Right kidney (tissue), 9 donors: ENCODE measurements at places on chromosomes 16 and 17.

GRCh38 chr17:13395346-13395745 is 206.4 kb downstream of the HS3ST3A1 start:
- no peak for DNase-seq

- DNase-seq, result no peak
Measured at GRCh38 chr16:8964462-8964861, 756 bp upstream of the USP7 start.

DNA sequence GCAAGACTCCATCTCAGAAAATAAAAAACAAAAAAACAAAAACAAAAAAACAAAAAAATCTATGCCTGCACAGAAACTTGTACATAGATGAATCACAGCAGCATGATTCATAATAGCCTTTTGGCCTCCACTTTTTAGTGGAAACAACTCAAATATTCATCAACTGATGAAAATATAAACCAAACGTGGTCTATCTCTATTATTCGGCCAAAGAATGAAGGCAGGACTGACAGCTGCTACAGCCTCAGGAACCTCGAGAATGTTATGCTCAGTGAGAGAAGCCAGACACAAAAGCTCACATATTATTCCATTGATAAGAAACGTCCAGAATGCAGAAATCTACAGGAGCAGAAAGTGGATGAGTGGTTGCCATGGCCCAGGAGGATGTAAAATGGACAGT is 19.8 kb downstream of the PPL start:
- DNase-seq, result no peak

DNA sequence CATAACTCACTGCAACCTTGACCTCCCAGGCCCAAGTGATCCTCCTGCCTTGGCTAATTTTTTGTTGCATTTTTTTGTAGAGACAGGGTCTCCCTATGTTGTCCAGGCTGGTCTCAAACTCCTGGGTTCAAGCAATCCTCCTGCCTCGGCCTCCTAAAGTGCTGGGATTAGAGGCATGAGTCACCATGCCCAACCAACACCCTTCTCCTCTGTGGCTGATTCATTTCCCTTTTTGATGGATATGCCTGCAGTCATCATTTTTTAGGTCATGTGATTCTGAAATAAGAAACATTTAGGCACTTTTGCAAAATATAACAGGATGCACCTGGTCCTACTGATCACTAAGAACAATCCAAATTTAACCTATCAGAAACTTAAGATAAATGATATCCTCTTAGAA is 44.0 kb upstream of the YPEL2 start:
- no peak for DNase-seq

DNA sequence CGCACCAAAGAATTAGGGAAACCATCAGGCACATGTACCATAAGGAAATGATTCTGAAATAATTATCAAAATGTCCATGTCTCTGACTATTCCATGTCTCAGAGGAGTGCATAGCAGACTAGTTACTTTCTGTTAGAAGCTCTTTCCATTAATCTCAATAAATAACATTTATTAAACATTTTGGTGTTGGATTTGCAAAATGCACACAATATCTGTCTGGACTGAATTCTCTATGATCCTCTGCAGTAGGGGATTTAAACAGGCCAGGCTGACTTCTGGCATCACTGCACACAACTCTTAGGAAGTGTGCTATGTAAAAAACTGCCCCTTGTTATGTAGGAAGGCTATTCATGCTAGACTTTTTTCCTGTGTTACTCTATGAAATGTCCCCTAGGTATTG is 283.3 kb upstream of the CDH5 start:
- no peak for DNase-seq

DNA sequence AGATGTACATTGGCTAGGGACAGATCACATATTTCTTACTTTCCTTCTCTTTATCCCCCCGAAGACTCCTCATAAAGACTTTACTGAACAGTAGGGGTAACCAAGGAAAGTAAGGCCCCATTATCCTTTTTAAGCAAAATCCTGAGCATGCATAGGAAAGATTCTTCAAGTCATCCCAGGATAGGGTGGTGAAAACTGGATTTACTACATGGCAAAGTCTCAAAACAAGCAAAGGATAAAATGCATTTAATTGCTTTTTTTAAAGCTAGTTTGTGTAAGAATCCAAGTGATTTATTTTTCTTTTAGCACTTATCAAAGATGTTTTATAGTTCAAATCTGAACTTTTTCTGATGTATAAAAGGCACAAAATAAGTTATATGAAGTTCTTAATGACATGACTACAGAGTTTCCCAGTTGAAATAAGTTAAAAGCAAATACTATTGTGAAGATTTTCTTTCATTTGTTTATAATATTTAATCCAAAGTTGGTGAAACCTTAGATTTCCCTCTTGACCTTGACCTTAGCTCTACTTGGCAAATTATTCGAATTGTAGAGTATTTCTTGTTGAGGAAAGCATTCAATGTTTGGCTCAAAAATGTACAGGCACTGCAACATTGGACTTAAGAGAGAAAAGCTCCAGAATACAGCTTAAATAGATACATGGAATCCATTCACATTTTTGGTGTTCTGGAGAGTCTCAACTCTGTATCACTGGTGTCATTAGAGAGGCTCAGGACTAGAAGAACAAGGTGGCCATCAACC is 104.3 kb downstream of the ABCA8 start:
- no peak for DNase-seq

GRCh38 chr16:22425036-22425801 is 50.8 kb upstream of the CDR2 start:
- DNase-seq, result no peak

GRCh38 chr17:81422776-81423697 is 27.8 kb downstream of the BAHCC1 start:
- no peak for DNase-seq

DNA sequence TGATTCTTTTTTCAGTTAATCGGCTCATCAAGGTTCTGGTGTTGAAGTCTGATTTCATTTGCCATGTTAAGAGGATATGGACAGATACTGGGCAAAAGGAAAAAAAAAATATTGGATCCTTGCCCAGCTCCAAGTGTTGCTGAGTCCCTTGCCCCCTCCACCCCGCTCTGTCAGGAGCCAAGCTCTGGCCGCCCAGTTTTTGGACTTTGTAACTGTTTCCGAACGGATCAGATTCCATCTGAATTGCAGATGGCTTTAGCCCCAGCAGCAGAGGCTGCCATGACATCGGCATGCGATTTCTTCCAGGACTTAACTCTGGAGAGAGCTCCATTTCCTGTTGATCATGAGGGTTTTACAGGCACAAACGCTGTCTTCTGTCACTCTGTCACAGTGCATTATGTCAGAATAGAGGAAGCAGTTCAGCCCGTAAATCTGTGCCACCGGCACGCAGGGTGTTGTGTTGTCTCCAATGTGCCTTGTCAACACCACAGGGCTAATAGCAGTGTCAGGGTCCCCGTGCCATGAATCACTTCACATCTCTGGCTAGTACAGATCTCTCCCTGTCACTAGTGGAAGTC is 615.6 kb downstream of the MAF start:
- peak; percentile 31 for DNase-seq

DNA sequence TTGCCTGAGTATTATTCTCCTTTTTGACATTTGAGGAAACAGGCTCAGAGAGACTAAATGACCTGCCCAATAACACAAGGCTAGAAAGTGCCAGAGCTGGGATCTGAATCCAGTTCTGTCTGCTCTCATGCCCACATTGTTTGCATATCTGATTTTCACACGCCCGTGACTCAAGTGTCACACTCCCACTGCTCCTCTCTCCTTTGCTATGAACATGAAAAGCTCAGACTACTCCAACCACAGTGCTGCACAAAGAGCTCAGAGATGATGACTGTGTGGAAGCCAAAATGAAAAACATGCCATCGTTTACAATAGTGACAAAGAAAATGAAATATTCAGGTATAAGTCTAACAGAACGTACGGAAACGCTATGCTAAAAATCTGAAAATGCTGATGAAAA is 107.9 kb downstream of the SMG6 start:
- no peak for DNase-seq

GRCh38 chr17:76262732-76263344 is 2.3 kb upstream of the UBALD2 start:
- DNase-seq, result peak; percentile 55

GRCh38 chr17:12789075-12789480 is 220 bp upstream of the ARHGAP44 start:
- DNase-seq, result no peak

DNA sequence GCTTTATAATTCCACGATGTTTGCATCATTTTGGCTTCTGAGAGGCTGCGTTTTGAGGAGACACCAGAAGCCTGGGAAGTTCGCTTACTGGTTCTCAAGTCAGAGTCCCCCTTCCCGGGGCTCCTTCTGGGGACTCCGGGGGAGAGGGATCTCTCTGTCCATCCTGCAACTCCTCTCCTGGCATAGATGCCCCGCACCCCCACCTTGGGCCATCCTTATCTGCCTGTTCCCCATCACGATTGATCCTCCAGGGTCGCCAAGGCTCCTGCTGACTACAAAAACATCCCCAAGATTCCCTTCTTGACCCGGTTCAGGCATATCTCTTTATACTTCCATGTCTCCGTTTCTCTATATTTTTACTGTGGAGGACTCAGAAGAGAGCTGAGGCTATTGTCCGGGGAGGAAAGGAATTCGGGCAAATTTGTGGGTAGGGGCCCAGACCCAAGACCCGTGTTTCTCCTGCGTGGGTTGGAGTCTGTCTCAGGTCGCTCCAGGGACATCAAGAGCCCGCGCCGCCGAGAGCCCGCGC is 18.4 kb upstream of the HOXB13 start:
- DNase-seq, result no peak

- DNase-seq, result no peak
Measured at GRCh38 chr17:9038380-9038779, 17.1 kb downstream of the NTN1 start.

- DNase-seq, result peak; percentile 93
Measured at GRCh38 chr17:2711608-2712299, at the start of gene CLUH. Gene CLUH (minus strand): TSS chr17:2711764. CDS start chr17:2711661, 103 bp downstream.

DNA sequence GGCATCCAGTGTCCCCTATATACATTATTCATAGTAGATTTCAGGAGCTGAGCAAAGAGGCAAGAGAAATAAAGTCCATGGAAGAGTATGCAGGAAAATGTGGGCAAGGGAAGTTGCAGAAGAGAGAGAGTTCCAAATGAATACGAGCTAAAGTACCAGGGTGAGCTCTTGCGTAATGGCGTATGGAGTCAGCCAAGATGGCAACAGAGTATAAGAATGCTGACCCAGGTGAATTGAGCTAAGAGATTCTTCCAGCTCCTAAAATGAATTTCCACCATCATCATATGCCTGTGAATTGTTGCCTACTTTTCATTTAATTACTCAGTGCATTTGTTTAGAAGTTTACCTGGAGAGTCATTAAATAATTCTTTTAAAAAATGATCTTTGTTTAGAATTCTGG is 153.2 kb upstream of the CNTNAP4 start:
- DNase-seq, result no peak

GRCh38 chr16:81831722-81832126 is 52.6 kb downstream of the PLCG2 start:
- DNase-seq, result no peak

DNA sequence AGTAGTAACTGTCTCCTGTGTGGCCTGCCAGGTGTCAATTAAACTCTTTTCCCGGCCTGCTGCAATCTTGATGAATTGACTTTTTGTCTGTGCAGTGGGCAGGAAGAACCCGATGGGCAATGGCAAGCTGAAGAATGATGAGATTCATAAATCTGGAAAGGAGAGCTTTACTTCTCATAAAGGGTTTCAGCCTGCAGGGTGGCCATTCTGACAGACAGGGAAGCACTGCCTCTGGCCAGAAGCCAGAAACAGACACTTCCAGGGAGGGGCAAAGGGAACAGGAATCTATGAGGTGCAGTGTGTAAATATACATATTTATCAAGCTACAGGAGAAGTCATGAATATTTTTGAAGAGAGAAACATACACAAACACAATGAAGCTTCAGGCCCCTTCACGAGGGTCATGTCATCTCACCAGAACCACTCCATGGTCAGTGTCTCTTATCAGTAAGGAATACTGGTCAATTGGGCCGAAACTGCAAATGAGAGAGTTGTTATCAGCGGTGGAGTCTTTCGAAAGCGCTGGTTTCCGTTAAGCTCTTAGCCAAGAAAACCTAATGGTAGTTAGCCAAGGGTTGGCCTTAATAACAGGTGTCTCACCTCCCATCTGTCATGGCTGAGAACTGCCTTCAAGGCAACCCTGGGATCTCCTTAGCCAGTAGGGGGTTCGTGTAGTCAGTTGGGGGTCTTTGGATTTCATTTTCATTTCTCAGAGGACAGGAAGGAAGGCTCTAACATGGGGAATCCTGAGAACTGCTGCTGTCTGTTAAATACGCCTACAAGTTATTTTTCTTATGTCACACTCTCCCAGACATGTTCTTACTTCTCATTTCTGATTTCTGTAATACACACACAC is 1.2 kb upstream of the NARF start:
- no peak for DNase-seq

- no peak for DNase-seq
Measured at GRCh38 chr17:65511316-65511715, 50.1 kb downstream of the AXIN2 start.

GRCh38 chr16:50393416-50393815 is 24.6 kb upstream of the BRD7 start:
- DNase-seq, result no peak

DNA sequence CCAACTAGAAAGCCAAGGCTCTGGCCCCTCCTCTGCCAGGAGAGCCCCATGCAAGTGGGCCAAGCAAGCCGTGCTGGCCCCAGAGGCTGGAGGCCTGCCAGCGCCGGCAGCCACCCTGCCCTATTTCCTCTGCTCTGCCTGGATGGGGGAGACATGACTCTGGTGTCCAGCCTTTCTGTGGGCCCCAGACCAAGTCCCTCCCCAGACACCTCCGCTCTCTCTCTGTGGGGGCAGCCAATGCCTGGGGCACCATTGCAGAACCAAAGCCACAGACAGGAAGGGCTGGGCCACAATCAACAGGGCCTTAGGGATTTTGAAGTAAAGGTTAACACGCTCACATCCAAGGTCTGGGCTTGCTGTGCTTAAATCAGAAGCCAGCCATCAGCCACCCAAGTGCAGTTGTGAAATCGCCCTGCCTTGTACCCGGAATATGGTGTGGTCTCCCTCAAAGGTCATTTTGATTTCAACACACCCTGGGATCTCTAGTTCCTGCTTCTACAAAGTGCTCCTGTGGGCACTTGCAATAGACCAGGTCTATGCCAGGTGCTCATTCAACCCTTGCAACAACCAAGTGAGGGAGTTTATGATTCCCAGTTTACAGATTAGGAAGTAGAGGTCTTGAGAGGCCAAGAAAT is 63.5 kb upstream of the TEX2 start:
- DNase-seq, result no peak

GRCh38 chr17:80270836-80271235 is 10.2 kb downstream of the RNF213 start:
- no peak for DNase-seq

GRCh38 chr17:32835291-32835761 is 41.6 kb downstream of the MYO1D start:
- DNase-seq, result no peak

DNA sequence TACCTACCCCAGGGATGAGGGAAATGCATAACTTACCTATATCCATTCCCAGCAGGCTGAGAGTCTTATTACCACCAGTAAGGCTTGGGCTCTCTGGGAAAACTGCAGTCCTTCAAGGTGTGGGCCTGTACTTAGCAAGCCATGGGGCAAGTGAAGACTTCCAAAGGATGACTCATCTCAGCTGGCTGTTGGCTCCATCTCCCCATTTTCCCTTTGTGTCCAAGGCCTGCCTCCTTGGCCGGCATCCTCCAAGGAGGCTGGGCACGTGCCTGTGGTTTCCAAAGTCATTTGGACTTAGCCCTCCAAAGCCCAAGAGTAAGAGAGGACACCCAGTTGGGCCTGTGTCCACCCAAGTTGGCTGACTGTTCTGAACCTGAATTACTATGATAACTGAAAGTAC is 89.8 kb downstream of the TMEM100 start:
- no peak for DNase-seq
